Fibroblast of skin of scalp (primary cell): ENCODE measurements at places on chromosomes 3 and 15.

DNA sequence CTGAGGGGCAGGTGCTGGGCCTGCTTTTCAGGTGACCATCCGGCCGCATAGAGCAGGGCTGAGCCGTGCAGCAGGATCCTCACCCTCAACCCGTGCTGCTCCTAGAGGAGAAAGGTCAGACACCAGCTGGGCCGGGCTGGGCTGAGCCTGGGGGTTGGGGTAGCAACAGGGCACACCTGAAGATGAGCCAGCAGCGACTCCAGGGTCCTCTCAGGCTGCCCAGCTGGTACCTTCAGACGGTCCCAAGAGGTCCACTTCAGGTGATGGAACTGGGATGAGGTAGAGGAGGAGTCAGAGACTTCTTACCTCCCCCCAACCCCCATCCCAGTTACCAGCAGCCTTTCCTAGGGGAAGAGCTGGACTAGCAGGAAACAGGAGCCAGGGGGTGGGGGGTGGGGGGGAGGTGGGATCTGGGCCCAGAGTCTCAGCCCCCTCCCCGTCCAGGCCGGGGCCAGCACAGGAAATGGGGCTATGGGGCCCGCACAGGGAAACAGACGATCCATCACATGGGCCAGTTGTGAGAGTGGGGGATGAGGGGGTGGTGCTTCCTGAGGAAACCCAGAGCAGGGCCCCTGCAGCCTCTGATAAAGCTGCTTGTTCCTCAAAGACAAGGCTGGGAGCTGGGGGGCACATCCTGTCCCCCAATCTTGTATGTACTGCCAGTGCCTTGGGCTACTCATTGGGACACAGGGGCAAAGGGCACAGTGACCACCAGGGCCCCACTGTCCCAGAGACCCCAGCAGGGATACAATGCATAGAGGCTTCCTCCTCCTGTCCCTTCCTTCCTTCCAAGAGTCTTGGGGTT is 3.0 kb downstream of the INKA1 start:
- peak; percentile 45 for DNase-seq

DNA sequence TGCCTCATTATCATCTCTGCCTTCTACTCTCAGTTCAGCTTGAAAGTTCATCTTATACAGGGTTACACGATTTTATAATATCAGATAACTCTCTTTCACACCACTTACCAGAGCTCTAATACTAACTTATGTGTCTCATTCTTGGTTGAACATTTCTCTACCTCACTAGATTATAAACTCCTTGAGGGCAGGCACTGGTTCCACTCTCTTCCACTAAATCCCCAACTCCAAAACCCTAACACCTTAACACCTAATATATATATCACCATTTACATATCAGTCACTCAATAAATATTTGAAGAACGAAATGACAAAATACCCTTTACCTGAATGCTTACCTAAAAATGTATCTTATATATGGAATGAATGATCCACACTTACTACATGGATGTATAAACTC is 977.2 kb downstream of the FHIT start:
- DNase-seq, result no peak

DNA sequence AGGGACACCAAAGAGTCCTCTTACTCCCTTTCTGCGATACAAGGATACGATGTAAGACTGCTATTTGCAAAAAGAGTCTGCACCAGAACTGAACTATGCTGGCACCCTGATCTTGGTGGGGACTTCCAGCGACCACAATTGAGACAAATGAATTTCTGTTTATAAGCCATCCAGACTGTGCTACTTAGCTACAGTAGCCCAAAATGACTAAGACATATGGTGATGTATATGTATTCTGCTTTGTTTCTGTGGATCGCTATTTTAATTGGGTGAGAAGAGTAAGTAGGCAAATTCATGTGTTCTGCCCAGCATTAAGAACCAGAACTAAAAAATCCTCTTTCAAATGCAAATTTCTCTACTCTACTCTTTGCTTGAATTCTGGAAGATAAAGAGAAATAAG is 720.9 kb downstream of the DIPK2A start:
- no peak for DNase-seq

DNA sequence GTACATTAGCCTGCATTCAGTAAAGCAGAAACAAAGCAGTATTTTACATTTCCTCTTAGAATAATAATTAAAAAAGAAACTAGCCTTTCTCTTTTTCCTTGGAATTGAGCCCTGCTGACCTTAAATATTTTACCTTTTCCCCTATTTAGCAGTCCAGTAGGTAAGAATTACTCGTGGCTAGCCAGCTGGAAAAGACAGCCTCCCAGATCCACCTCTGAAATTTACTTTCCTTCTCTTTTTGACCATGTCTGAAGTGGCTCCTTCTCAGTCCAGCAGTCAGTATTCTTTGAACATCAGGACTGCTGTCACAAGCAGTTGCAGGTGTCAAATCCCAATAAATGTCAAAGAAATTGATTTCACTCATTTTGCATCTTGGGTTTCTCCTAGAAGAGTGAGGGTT is 311.5 kb upstream of the DCBLD2 start:
- no peak for DNase-seq

GRCh38 chr3:101166150-101166549 is 154.2 kb downstream of the IMPG2 start:
- DNase-seq, result no peak

DNA sequence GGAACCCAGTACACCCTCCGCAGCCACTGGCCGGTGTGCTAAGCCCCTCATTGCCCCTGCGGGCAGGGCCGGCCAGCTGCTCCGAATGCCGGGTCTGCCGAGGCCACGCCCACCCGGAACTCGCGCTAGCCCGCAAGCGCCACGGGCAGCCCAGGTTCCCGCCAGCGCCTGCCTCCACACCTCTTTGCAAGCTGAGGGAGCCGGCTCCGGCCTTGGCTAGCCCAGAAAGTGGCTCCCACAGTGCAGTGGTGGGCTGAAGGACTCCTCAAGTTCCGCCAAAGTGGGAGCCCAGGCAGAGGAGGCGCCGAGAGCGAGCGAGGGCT is 81.4 kb upstream of the BCHE start:
- DNase-seq, result no peak

GRCh38 chr3:153080778-153081240 is 81.2 kb upstream of the RAP2B start:
- no peak for DNase-seq

DNA sequence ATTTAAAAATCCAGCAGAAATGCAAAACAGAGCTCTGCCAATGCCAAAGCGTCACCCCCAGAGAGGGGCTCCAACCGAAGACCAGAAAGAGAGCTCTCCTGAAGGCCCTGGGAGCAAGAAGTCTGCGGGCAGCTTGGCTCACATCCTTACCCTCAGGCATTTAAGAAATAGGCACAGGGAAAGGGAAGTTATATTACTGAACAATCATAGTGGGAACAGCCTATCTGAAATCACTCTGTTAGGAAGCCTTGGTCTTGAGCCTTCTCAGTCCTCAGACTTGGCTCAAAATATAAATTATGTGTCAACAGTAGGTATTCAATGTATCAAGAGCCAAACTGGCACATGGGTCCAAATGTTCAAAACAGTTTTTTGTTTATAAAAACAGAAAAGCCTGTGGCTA is 10.3 kb upstream of the PPARG start:
- DNase-seq, result no peak

DNA sequence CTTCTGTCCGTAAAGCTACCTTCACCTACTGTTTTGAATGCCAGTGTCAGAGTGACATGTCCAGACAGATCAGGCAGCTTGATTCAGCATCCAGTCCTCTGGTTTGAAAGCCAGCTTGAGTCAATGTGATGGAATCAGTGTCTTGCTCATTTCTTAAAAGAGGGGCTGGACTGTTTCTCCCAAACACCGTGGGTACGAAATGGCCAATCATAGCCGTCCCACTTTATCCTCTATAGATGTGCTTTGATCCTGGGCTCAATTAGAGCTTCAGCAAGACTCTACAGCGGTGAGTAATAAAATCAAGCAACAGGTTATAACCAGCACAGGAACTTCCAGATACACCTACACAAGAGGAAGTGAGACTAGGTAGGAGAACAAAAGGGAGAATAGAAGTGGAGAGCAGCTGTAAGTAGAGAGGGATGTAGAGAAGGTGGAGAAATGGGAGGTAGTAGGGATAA is 17.0 kb upstream of the OR5K1 start:
- DNase-seq, result no peak

GRCh38 chr3:66019896-66020295 is 18.8 kb downstream of the MAGI1 start:
- no peak for DNase-seq

GRCh38 chr3:184503647-184504046 is 57.9 kb upstream of the EPHB3 start:
- DNase-seq, result no peak

DNA sequence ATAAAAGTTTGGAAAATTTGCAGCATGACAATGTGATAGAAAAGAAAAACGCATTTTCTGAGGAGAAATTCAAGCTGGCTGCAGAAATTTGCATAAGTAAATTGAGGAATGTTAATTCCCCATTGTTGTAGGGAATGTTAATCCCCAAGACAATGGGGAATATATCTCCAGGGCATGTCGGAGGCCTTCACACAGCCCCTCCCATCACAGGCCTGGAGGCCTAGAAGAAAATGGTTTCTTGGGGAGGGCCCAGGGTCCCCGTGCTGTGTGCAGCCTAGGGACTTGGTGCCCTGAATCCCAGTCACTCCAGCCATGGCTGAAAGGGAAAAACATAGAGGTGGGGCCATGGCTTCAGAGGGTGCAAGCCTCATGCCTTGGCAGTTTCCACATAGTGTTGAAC is 101.1 kb downstream of the BOC start:
- DNase-seq, result no peak

- DNase-seq, result no peak
Observed at GRCh38 chr3:16316396-16316795, 51.4 kb downstream of the OXNAD1 start.

DNA sequence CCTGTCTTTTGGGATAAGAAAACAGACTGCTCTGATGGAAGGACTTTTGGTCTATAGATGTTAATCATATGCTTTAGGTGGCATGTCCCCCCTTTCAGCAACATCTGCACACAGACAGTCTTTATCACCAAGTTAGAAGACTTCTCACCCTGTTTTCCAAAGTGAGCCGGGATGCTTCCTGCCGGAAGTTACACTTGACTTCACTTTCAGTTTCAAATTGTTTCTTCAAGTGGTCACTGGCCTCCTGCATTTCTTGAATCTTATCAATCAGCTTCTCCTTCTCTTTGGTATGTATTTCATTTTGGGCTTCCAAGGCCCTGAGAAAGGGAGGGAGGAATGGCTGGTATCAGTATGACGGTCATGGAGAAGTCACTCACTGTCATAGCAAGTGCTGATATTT is 27.2 kb upstream of the GNB5 start:
- DNase-seq, result no peak

DNA sequence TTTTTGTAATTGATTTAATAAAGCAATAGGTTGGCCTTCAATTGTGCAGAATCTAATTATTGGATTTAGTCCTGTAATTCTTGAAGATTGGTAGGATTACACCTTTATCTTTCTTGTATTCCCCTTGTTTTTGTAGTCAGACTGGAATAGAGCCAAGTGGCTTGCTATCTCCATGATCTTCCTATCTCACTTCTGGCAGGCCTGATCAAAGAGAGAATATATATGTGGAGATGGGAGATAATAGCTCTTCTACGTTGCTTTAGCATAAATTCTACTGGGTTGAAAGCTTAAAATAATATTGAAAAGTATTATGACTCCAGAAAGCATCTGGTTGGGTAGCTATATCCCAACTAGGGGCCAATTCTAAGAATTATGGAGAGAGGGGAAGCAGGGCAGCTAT is 16.9 kb upstream of the IFT57 start:
- DNase-seq, result no peak

DNA sequence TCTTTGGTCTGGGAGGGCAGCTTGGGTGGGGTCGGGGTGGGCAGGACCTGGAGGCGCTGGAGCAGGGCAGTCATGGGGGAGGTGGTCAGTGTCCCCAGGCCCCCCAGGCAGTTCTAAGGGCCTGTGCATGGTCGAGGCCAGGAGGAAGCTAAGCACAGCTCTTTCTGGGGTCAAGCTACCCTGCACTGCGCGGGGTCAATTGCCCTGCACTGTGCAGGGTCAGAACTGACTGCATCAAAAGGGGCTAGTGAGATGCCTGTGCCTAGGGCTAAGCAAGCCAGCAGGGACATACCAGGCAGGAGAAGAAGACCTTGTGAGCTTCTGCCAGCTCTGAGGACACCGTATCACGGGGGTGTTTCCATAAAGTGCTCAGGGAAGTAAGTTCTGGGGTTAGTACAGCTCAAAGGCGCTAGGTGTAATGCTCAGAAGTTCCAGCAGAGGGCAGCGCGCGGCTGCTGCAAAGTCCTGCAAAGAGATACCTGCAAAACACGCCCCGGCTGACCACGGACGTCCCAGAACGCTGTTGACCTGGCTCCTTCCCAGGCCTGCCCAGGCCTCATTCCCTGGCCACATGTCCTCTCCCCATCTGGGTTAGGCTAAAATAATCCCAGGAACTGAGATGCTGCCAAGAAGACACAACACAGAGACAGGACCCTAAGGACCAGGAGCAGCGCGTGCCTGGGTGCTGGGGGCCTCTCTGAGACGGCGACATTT is 18.8 kb upstream of the IQSEC1 start:
- DNase-seq, result peak; percentile 53

DNA sequence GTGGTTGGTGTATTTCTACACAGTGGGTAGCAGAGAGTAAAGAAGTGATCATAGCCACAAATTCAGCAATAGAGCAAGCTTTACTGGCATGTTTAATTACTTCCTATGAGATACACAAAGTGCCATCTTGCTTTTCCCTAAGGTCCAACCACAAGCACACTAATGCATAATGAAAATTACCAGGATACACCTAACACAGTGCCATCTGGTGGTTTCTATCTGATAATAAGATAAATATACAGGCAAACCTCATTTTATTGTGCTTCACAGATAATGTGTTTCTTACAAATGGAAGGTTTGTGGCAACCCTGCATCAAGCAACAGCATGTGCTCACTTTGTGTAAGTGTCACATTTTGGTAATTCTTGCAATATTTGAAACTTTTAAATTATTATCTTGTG is 223.0 kb downstream of the NSUN3 start:
- DNase-seq, result peak; percentile 14

DNA sequence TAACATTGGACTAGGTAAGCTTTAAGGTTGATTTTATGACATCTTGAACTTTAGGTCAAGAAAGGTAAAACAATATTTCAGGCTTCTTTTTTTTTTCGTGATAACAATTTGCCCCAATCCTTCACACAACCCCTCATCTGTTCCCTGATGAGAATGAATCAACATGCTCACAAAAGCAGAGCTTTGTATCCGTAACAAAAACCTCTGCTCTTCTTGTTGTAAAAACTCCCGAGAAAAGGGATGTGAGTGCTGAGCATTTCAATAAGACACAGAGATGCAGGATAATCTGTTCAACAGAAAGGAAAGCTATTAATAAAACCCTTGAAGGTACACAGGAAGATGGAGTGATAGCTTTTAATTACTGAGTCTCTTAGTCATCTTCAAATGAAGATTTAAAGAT is 94.3 kb downstream of the RAD18 start:
- no peak for DNase-seq
